ENCODE measurements at places on chromosomes 4 and X.

GRCh38 chr4:26302031-26302899 is 18.5 kb upstream of the RBPJ start:
- no peak for DNase-seq

- DNase-seq: no peak
Measured at GRCh38 chr4:152436384-152436783, 99.5 kb downstream of the FBXW7 start.

GRCh38 chrX:123072686-123073385 is 111.2 kb upstream of the GRIA3 start:
- no peak for DNase-seq

- DNase-seq: no peak
Measured at GRCh38 chr4:36241771-36242170, 2.5 kb downstream of the ARAP2 start.

- no peak for DNase-seq
Measured at GRCh38 chr4:10403633-10404445, 53.4 kb downstream of the ZNF518B start.

DNA sequence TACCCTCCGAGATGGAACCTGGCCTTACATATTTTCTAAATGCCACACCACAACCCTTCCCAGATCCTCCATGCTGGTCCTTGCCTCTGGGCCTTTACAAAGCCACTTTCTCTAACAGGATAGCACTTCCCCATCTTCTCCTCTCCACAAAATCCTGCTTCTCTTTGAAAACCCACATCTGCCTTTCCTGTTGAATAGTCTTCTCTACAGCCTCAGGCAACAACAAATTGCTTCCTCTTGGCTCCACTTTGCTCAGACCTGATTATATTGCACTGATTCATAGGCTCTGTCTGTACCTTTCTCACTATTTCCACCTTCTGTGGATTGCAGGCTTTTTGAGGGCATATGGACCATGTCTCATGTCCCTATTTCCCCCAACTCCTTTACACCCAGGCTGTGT is 203.7 kb upstream of the MBNL3 start:
- no peak for DNase-seq

GRCh38 chr4:172232966-172233365 is 419.8 kb downstream of the GALNTL6 start:
- DNase-seq: no peak

- DNase-seq: no peak
Measured at GRCh38 chr4:9989918-9990635, 31.2 kb downstream of the SLC2A9 start.

DNA sequence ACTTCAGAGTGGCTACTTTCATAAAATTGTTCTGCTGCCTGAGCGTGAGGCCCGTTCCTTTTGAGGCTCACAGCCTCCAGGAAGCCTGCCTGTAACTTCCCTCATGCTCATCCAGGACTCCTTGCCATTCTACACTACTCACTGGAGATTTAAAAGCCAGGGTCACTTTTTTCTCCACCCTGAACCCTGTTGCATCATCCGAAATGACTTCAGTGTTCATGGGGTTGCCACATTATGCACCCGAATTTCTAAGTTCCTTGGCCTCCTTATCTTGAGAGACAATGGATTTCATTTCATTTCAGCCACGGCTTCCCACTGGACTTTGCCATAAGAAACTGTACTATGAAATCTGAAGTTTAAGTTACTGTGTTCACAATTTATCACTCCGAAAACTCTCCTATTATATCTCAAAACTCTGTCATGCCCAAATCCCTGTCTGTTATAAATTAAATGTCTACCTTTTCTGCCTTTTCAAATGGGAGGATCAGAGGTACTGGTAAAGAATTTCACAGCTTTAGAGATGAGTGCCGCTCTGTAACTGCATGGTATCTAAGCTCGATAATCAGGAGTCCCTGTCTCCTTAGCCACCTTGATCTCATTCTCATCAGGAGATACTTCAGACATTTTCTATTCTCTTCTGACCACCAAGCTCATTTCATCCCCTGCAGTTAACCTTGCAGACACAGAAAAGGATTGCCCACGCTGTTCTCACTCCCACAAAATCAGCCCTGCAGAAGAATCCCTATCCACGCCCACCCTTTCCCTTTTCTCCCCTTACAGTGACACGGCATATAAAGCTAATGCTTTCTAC is 59.9 kb downstream of the TRIML1 start:
- no peak for DNase-seq

DNA sequence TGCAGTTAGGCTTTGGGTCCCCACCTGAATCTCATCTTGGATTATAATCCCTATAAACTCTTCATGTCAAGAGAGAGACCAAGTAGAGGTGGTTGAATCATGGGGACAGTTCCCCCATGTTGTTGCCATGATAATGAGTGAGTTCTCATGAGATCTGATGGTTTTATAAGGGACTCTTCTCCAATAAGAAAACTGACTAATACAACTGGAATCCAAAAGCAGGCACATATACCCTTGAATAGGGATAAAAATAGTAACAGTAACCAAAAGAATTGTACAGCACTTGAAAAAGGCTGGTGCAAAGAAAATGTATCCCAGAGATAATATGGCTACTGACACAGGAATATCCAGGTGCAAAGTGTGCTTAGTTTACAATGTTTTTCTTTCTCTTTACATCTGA is 351.5 kb upstream of the MAD2L1 start:
- DNase-seq: no peak

DNA sequence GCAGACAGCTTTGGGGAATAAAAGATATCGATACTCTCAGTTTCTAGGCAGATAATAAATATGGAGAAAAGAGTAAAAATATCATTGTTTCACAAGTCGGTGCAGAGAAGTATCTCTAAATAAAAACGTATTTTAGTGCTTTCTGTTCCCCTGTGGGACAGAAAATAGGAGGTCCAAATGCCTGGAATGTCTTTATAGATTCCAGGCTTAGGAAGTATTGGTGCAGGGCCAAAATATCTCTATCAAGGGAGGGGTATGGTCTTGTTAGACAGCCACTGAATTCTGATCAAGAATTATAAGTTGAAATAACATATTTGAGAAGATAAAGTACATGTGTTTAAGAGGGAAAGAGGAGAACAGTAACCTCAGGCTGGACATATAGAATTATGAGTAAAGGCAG is 596.4 kb downstream of the PCDH18 start:
- no peak for DNase-seq

GRCh38 chrX:40012039-40012867 is 85.5 kb downstream of the BCOR start:
- DNase-seq: peak; percentile 5

DNA sequence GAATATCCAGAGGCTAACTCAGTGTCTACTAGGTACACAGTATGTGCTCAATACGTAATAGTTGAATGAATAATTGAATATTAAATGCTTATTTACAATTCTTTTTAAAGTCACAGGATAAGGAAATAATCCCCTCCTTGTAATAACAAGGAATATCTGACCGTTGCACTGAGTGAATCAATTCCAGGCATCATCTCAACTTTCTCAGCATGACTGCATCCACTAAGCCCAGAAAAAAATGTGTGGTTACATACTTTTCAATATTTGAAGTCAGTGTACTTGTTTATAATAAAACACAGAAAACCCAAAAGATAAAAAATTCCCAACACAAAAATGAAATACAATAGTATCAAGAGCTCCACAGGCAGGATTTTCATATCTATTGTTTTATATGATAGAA is 105.4 kb downstream of the TMEM144 start:
- DNase-seq: no peak

- DNase-seq: no peak
Measured at GRCh38 chrX:38805432-38806389, 4.5 kb downstream of the MID1IP1 start.

DNA sequence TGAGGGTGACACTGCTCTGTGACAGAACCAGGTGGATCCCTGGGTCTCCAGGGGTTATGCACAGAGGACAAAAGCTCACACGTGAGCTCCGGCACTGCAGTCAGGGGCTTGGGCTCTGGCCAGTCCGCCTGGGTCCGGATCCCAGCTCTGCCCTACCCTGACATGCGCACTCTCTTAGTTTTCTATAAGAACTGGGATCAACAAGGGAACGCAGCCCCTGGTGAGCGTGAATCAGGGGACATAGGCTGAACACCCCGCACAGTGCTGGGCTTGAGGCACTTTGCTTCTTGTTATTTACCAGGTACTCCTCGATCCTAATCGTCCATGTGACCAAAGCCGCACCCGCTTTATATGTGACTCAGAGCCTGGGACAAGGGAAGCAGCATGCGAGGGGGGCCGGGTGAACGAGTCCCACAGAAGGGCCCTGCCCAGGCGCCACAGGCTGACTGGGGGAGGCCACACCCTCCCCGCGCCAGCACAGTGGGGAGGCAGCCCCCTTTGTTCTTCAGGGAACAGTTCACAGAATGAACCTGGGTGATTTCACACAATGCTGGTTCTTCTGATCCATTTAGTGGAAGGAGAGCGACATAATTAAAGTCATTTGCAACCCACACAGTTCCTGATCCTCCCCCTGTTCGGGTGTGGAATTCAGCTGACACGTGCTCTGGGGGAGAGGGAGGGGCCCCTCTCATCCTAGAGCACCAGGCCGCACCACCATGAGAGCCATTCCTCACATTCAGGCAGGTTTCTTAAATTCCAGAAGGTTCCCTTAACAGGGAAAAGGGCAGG is 55.5 kb downstream of the WFS1 start:
- DNase-seq: no peak

DNA sequence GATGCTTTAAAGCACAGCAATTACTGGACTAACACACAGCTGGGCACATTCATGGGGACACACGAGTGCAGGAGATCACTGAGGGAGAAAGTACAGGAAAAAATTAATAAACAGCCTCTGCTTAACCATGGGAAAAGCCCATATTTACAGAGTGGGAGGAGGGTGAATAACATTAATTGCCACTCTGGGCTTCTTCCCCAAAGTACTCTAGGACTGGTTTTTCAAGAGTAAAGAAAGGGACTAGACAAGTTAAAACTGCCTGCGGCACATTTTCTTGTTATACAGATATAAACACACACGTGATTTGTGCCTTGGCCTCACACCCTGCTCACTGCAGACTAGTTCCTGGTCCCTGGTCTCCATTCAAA is 179.7 kb upstream of the TET2 start:
- no peak for DNase-seq

GRCh38 chr4:67922697-67923096 is 38.9 kb upstream of the TMPRSS11D start:
- DNase-seq: no peak

- no peak for DNase-seq
Measured at GRCh38 chr4:115660465-115660864, 547.0 kb upstream of the NDST4 start.

DNA sequence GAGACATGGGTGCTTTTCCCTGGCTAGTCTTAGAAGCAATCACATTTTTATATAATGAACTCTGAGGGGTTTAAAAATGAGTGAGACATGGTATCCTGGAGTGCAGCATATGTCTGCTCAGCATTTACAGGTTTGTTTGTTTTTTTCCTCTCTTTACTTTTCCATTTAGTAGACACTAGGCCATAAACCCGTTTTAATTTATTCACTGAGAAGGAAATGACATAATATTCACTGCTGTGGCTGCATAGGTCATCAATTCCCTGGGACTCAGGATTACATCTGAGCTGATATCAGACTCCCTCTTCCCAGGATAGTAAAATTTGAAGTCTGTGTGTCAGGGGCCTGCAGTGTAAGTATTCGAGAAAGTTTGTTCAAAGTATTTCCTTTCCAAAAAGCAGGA is 178.9 kb upstream of the SPRY1 start:
- no peak for DNase-seq

- DNase-seq: no peak
Measured at GRCh38 chrX:118423558-118423957, 72.1 kb upstream of the DOCK11 start.

DNA sequence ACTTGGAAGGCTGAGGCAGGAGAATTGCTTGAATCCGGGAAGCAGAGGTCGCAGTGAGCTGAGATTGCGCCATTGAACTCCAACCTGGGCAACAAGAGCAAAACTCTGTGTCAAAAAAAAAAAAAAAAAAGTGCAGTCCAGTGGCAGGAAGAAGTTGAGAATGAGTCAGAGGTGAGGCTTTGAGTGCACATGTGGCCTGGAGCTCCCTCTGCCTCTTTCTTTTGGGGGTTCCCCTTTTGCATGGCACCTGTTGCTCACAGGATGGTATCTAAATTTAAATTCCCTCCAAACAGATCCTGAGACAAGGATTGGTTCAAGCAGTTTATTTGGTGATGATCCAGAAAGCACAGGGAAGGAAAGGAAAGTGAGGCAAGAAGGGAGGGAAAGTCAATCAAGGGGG is 151.4 kb upstream of the STX18 start:
- DNase-seq: no peak

- DNase-seq: no peak
Measured at GRCh38 chr4:146346276-146346675, 131.9 kb downstream of the REELD1 start.

DNA sequence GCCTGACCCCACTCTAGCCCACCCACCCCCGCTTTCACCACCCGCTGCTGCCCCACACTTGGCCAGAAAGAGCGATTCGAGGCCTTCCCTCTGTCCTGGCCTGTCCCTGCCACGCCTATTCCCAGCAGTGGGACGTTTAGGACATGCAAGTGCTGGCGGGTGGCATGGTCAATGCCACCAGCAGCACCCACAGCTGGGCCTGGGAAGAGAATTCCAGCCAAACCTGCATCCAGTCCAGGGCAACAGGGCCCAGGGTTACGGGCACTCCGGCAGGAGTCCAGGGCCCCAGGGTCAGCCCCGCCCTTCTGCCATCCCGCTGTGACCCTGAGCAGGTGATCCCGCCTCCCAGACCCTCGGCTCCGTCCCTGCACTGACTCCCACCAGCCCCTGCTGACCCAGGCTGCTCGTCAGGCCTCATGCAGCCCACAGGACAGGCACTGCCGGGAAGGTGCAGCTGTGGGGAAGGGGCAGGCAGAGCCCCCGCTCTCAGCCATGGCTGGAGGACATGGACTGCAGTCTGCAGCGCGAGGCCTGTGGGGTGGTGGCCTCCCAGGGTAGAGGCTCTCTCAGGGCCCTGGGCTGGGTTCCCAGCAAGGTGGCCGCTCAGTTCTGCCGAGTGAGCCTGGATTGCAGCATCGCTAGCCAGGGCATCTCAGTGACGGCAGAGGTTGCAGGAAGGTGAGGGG is 6.8 kb upstream of the HTRA3 start:
- DNase-seq: no peak

DNA sequence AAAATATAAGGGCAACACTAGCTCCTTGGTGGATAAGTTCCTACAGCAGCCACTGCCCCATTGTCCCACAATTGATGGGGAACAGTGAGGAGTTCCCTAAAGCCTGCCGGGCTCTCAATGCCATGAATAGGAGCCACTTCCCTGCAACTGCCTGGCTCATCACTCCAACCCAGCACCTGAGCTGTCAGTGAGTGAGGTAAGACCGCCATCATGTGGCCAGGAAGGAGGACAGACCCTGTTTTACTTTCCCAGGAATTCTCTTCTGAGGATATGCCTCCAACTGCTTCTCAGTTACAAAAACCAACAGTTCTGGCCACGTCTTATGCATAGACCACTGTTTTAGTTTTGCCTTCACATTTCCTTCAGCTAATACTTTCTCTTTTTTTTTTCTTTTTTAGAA is 45.5 kb downstream of the SRPX start:
- DNase-seq: no peak

DNA sequence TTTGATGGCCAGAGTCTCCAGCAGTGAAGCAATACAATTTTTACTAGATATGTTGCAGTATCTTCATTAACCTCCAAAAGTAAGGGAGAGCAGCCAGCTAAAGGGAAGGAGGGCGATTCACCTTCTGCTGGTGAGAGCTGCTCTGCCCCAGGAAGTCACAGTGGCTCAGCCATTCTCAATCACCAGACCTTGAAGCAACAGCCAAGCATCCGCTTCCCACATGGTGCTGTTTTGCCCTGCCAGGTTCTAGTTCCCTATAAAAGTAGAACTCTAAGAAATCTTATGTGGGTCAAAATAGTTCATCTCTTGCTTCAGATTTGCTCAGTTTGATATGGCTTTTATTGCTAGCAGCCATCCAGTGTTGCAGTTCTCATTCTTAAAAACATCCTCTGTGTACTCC is 166.8 kb downstream of the STIM2 start:
- no peak for DNase-seq

Measured in stimulated activated CD8-positive, alpha-beta memory T cell treated with anti-CD3 and anti-CD28 coated beads, Interleukin-7, amount 100 ng/mL, for 48 hours (primary cell).